ENCODE measurements at places on chromosomes 7 and 10.

- DNase-seq, result no peak
Observed at GRCh38 chr10:5530846-5531557, 6.2 kb downstream of the CALML3 start.

GRCh38 chr10:73448384-73448783 is 15.0 kb upstream of the MSS51 start:
- no peak for DNase-seq

DNA sequence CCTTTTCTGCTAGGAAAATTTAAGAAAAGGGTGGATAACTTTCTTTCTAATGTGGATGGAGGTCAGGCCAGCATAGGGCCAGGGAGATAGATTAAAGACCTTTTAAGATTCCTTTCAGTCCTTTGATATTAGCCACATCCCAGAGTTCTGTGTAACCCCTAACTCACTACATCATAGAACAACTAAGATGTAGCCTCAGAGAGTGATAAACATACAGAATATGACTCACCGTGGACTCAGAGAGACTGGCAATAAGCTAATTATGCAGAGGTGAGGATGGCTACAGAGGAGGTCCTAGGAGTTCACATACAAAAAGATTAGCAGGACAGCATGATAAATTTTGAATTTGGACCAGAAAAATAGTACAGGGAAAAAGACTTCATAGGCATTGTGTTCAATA is 141.0 kb downstream of the AOAH start:
- no peak for DNase-seq

GRCh38 chr7:107133396-107133795 is 35.4 kb upstream of the HBP1 start:
- no peak for DNase-seq

DNA sequence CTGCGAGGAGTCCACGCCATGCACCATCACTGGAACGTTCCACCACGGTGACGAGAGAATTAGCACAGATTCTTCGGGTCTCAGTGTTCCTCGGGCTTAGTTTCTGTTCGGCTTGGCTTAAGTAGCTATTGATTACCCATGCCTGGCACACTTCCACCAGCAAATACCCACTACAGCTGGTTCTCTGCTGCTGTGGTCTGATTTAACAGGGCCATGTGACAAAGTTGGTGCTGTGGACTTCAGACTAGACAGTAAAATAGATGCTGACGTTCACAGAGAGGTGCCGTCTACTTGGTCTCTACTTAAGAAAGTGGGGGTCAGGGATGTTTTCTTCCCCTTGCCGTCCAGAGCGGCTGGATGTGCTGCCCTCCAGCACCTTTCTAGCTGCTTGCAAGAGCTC is 11.6 kb downstream of the GNA12 start:
- no peak for DNase-seq

GRCh38 chr10:71080381-71081228 is 131.8 kb upstream of the UNC5B start:
- DNase-seq, result no peak

DNA sequence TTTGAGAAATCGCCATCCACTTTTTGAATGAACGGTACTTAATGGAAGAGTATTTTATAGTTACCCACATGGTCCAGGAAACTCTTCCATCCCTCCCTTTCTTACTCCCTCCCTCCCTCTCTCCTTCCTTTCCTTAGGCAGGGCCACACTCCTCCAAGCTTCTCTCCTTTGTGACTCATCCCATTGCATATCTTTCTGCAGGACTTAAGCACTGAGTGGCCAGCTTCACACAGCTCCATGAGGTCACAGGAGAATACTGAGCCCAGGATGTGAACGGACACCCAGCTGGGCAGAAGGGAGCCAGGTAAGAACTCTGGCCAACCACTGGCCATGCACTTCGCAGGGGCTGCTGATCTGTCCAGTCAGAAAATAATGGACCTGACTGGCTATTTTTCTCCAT is 189.7 kb upstream of the ADCY1 start:
- DNase-seq, result no peak
